ENCODE measurements at places on chromosomes 2 and 18.

DNA sequence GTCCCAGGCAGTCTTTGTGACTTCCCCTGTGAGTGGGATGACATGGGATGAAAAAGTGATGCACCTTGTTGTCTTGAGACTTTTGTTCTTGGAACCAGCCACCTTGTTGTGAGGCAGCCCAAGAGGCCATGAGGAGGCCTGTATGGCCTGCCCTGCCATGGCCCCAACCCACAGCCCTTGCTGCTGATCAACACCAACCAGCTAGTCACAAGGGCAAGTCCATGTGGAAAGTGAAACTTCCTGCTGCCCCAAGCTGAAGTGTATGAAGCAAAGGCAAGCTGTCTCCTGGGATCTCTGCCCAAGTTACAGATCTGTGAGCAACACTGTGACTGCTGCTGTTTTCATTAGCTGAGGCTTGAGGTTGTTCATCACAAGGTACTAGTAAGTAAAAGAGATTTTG, 21.6 kb downstream of the TMEM18 start:
- no peak for DNase-seq

GRCh38 chr18:10752382-10752781, 226.6 kb downstream of the NAPG start:
- no peak for DNase-seq

GRCh38 chr2:98729652-98730051, 1.3 kb downstream of the MGAT4A start:
- no peak for DNase-seq

- no peak for DNase-seq
Measured at GRCh38 chr2:174628528-174629169, 31.0 kb upstream of the WIPF1 start.

- no peak for DNase-seq
Measured at GRCh38 chr18:63949068-63949737, at the start of gene HMSD. HMSD (plus strand) TSS chr18:63949301; CDS start chr18:63953456, 4,155 bp downstream.

- no peak for DNase-seq
Measured at GRCh38 chr2:172833898-172834297, 98.3 kb downstream of the RAPGEF4 start.

- no peak for DNase-seq
Measured at GRCh38 chr2:234137400-234138014, 87.0 kb downstream of the SPP2 start.

- DNase-seq: no peak
Measured at GRCh38 chr2:109032229-109032820, 43.3 kb upstream of the EDAR start.

GRCh38 chr2:107556038-107556627, 270.6 kb upstream of the RGPD4 start:
- no peak for DNase-seq

- DNase-seq: no peak
Measured at GRCh38 chr2:150621526-150622213, 134.2 kb upstream of the RND3 start.

- DNase-seq: no peak
Measured at GRCh38 chr2:238702276-238703052, 145.4 kb upstream of the TWIST2 start.

DNA sequence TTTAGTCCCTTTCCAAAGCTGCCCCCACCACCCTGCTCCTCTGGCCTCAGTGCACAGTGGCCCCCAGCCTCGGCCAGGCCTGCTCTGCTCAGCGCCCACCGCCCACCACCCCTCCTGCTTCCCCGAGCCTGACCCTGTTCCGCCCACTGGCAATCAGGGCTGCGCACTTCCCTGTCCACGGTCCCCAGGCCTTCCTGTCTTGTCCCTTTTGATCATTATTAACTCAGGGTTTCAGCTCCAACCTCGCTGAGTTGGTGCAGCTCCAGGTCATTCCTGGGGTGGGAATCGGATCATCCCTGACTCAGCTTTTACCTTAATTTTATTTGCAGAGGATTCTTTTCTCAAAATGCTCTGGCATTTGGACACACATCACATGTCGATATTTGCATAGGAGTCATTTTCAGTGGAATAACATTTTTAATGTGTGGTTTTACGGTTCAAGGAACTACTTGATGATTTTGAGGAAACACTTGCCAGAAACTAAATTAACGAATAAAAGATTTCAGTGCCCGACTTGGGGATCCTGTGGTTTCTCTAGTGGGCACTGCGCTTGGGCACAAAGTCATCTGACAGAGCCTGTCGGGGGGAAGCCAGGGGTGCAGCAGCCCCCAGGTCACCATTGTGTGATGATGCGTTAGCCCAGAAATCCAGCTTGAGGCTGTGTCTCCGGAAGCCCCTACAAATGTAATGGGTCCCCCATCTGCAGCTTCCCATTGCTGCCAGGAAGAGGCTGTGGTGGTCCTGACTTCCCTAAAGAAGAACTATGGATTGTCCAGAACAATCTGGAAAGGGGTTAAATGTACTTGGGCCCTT, 1.0 kb upstream of the ESPNL start:
- no peak for DNase-seq

DNA sequence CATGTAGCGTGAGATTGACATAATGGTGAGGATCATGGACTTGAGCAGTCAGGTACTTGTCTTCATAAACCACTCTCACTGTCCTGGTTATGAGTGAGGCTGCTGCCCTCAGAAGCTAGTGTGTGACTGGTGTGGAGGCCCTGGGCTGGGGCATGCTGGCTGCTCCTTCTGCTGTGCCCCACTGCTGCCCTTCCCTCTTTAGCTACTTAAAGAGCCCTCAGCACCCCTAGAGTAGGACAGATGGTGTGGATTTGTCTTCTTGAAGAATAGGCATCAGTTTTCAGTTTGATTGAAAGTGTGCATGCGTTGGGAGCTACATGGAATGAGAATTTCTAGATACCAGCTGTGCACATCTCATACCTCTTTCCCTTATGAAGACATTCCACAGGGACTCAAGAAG, 15.4 kb downstream of the CPLX4 start:
- no peak for DNase-seq

GRCh38 chr2:150567771-150568301, 80.4 kb upstream of the RND3 start:
- DNase-seq: no peak

GRCh38 chr2:141482697-141483096, 648.1 kb downstream of the LRP1B start:
- no peak for DNase-seq

DNA sequence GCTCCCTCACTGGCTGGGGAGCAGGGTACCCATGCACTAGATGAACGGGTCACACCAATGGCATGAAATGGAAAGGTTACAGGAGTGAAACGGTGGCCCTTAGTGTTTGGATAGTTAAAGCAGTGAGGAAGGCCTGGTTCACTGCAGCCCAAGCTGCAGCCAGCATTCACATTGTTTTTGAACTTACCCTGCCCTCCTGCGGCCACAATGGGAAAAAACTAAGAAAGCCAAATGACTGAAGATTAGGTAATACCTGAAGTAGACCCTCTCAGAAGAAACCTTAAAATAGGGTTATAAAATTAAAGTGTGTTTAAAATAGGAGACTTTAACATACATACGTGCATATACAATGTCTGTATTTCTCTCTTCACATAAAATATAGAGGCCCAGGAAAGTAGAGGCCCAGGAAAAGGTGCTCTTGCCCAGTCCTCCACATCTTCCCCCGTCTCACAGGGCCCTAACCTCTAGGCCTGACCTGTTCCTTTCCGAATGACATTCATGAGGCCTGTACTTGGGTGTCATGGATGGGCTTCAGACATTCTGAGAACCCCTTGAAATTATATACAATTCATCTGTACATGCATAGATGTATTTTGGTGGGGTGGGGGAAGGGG, 33.3 kb downstream of the DOK1 start:
- peak; percentile 32 for DNase-seq

DNA sequence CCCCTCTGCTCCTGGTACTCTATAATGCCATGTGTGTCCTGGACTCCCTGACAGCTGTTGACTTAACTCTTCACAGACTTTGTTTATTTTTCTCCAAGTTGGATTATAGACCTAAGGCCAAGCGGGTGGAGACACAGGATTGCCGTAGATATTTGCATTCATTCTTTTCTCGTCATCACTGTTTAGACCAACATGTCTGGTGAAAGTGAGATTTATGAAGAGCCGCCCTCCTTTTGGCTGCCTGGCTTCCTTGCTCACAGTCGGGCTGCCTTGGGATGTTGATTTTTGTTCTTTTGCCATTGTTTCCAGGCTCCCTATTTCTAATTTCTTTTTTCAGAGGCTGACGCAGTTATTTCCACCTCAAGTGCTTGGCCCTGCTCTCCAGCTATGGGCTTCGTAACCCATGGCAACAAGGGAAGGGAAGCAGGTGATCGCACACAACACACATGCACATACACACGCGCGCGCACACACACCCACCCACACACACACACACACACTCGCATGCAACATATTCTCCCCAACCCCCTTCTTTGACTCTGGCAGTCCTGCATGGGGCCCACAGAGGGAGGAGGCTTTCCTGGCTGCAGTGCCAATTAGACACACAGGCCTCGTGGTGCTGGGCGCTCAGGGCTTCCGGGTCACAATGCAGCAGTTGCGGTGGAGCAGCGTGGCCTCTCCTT, 296.5 kb downstream of the MTX2 start:
- no peak for DNase-seq

GRCh38 chr18:76994086-76994654, 138.4 kb downstream of the MBP start:
- no peak for DNase-seq

- DNase-seq: no peak
Measured at GRCh38 chr2:51013079-51013932, 18.6 kb downstream of the NRXN1 start.

DNA sequence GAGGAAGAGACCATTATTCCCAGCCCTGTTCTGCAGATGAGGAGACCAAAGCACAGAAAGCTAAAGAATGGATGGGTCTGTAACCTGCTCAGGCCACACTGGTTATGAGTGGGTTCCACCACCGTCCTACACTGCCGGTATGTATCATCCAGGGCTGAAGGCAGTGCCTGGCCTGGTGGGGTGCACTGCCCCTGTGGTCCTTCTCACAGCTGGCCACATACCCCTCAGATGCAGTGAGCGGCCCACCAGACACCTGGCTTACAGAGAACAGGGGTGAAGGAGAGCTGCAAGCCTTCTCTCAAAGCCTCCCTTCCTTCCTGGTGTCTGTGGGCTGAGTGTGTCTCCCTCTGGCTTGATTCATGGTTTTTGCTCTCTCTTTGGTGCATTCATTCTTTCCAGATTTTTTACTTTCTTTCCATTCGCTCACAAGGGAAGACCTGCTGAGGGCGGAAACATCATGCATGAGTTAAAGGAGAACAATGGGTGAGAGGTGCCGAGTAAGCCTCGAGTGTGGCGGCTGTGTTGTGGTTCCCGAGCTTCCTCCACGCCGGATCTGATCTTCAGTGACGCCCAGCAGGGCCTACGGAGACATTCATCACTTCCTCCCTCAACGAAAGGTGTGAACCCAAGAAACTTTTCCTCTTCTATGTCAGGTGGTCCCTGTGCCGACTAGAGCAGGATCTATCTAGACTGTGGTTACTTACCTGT, 62.1 kb upstream of the REL start:
- peak; percentile 76 for DNase-seq

GRCh38 chr18:76425146-76426131, 69.6 kb downstream of the ZNF516 start:
- DNase-seq: no peak

DNA sequence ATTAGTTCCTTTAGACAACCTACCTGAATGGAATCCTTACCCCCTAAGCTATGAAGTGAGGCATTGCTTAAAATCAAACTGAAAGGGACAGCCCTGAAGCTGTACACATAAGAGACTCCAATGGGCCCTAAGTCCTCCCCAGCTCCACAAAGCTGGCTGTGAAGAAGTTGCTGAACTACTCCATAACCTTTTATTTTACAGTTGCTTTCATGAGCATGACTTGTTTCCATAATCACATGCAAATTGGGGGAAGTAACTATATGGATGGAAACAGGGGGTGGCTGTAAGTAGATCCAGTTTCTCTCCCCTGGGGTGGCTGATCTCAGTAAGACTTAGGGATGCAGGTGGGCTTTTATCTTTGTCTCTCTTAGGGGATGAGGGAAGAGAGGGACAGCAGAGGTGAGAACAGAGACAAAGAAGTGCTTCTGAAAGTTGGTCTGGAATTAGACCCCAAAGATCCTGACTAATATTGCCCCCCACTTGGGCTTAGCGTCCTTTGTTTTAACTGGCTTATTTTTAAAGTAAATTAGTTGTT, 5.5 kb downstream of the FZD5 start:
- DNase-seq: no peak

DNA sequence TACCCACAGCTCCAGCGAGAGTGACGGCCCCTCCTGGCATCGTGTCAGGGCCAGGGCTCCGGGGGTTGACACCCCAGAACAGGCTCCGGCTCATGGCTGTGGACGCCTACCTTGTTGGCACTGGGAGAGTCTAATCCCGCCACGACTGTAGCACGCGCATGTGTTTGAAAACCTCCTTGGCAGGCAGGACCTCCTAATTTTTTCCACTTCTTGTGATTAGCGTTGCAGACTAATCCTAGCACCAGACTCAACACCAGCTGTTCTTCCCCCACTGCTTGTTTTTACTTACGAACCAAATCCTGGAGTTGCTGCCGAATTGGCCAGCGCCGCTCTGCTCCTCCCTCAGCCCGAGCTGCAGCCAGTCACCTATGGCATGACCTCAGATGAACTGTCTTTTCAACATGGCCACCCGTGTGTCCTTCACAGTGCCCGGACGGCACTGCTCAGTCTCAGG, 110.7 kb downstream of the KLHL29 start:
- no peak for DNase-seq

Data from activated CD8-positive, alpha-beta memory T cell treated with anti-CD3 and anti-CD28 coated beads for 4 hours (primary cell).